ENCODE measurements at places on chromosomes 2 and 18.

GRCh38 chr2:59196491-59196890 is 955.4 kb upstream of the FANCL start:
- no peak for DNase-seq

GRCh38 chr2:62196278-62196901 is 475 bp downstream of the B3GNT2 start:
- DNase-seq: peak; percentile 53

- DNase-seq: no peak
Observed at GRCh38 chr2:98489971-98490962, 45.6 kb downstream of the INPP4A start.

DNA sequence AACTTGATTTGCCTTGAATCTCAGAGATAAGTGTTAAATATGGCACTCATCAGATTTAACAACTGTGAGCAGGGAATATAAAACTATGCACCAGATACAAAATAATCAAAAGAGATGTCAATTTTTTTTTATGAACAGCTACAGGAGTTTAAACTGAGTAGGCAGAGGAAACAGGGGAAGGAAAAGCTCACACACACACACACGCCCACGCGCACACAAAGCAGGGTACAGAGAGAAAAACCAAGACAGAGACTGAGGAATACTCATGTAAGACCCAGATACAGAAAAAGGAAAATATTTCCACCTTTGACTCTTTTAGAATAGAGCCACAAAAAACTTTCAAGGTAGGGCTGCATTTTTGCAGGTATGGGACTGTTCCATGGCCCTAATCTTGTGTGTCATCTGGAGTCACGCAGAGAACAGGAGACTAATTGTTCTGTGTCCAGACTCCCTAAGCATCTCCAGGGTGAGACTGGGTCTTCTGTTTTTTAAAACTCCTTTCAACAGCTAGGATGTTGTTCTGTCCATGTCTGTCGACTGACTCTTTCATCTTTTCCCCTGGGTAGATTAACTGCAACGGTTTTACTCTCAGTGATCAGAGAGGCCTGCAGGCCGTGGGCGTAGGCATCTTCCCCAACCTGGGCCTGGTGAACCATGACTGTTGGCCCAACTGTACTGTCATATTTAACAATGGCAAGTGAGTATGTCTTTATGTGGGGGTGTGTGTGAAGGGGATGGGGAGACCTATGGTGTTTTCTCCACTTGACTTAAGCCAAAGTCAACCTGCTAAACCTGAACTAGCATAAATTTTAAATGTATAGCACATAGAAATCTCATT is 23.0 kb downstream of the SMYD1 start:
- no peak for DNase-seq

- DNase-seq: no peak
Observed at GRCh38 chr2:206011795-206012194, 74.2 kb downstream of the INO80D start.

- no peak for DNase-seq
Observed at GRCh38 chr2:121491518-121491917, 39.2 kb upstream of the RNU4ATAC start.

GRCh38 chr2:235059161-235059560 is 107.3 kb downstream of the SH3BP4 start:
- DNase-seq: no peak

- no peak for DNase-seq
Observed at GRCh38 chr2:38122344-38122743, 46.4 kb upstream of the CYP1B1 start.

DNA sequence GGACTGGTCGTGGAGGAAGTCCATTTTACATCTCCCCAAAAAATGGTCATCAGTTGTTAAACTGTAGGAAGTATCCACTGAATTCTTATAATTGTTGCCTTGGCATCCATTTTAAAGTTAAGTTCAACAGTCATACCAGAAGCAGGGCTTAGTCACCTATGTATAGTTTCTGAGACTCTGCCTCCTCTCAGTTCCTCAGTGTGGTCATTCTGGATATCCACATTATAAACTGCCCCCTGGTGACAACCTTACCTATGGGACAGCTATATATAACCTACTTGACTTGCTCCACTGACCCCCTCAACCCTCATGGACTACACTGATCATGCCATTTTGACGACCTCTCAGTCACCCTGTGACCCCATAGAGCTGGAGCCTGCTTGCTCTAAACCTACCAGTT is 617.0 kb downstream of the LRP1B start:
- DNase-seq: no peak

- DNase-seq: no peak
Observed at GRCh38 chr2:212858496-212858895, 292.9 kb downstream of the IKZF2 start.

GRCh38 chr2:117957616-117958015 is 56.3 kb downstream of the CCDC93 start:
- DNase-seq: no peak

- no peak for DNase-seq
Observed at GRCh38 chr18:25503567-25504081, 151.7 kb upstream of the ZNF521 start.

DNA sequence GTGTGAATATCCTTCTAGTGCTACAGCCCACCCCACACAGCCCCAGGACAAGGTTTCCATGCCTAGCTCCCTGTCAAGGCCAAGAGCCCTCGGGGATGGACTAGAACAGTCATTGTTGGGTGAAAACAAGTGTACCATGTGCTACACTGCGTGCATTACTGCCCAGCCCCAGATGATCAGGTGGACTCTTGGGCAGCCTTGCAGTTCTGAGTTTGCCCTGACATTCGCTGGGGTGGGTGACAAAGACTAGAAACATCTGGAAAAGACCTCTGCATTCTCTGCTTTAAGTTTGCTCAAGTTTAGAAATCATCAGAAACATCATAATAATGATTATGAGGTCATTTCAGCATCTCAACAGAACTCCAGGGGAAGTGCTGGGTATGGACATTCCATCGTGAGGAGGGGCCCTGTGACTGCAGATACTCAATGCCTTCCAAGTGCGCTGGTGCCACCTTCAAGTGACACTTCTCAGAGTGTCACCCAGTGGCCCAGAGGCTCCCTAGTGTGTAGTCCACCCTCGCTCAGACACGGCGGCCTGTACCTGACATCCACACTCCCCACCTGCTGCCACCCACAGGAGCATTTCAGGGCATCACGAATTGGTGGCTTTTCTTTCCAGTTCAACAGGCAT is 5.3 kb upstream of the PXDN start:
- DNase-seq: no peak

GRCh38 chr2:88161446-88162244 is 8.5 kb upstream of the THNSL2 start:
- DNase-seq: no peak

DNA sequence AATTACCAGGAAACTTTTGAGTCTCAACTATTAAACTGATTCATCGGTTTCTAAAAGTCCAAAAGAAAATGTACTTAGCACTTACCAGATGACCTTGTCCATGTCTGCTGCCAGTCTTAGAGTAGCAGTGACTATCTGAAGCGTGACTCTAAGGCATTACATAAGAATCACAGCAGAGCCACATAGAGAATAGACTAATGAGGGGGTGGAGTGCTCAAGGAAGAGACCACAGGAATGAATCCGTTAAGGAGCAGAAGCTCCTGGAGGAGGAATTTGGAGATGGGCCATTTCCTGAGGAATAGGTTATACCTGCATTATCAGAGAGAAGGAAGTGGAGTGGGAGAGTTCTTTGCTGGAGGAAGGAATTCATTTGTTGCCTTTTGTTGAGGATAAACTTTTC is 116.0 kb downstream of the MAP3K20 start:
- DNase-seq: no peak

GRCh38 chr2:113164930-113165585 is 8.7 kb upstream of the PSD4 start:
- DNase-seq: no peak

- no peak for DNase-seq
Observed at GRCh38 chr2:229343661-229344060, 72.6 kb upstream of the PID1 start.

DNA sequence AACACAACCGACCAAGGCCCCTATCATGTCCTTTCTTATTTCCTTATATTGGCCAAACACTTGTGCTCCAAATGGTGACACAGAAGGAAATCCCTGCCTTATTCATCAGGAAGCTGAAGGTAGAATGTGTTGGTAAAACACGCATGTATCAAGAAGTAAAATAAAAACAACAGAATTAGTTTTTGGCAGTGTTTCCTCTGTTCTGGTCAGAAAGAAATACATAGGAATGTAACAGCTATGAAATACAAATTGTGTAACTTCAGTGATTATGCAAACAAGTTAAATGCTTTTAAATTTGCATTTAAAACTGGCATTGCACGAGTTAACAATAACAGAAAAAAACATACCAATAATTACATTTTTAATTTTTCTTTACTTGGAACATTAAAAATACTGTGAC is 19.3 kb downstream of the ST6GAL2 start:
- no peak for DNase-seq

GRCh38 chr2:205988274-205988673 is 97.7 kb downstream of the INO80D start:
- no peak for DNase-seq

DNA sequence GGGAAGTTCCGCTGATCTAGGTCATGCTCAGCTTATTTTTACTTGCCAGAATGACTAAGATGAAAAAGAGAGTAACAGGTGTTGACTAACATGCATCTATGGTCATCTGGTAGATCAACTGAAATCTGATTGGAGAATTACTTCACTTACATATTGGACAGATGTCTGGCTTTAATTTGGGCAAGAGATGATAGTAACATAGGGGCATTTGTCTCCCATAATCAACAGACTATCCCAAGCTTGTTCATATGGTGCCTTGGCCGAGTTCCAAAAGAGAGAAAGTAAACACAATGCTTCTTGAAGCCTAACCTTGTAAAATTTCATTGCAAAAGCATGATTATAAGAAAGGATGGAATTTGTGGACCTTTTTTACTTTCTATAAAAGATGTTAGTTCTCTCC is 503.7 kb downstream of the ADCYAP1 start:
- no peak for DNase-seq

DNA sequence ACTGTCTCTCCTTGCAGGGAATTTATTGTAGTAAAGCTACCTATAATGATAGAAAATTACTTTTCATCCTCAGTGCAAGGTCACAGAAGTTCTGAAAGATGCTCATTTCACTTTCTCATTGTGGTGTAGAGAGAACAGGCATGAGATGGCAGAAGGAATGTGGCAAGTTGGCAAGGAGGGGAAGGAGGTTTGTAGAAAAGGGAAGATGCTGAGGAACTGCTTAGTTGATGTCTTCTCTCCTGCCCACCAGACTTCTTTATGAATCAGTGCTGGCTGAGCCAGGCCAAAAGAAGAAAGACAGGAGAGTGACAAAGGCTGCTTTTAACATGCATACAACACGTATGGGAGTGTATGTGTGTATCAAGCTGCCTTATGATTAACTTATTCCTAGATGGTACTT is 164.4 kb downstream of the PRPF40A start:
- DNase-seq: no peak

DNA sequence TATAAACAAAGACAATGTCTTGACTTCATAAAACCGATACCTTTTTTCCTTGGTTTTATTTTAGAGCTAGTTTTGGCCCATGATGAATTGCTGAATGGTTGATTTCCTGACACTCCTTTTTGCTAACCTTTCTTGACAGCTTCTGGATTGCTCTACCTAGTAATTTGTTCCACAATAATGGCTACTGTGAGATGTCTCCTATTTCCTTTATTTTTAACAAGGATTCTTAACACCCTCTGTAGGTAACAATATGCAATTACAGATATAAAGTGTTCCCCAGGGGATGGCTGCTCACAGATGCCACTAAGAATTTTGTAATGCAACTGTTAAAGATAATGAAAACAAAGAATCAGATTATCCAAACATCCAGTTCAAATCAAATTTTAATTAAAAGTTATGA is 100.8 kb upstream of the ATP5MC3 start:
- DNase-seq: no peak

- no peak for DNase-seq
Observed at GRCh38 chr2:43465234-43465633, 130.6 kb downstream of the THADA start.

DNA sequence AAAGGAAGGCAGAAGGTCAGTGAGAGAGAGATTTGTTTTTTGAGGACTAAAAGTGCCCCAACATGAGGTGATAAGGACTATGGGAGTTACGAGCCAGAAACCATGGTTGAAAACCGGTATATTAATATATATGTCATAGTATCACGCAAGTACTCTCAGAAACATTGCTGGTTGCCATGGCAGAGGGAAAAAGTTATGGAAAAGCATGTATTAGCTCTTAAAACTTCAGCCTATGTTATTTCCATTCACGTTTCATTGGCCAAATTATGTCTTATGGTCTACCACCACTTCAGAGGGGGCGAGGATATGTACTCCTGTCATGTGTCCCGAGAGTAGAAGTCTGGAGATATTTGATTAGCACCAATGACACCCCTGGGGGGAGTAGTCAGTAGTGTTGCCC is 125.9 kb downstream of the LTBP1 start:
- DNase-seq: no peak

GRCh38 chr2:128598862-128599441 is 280.3 kb upstream of the HS6ST1 start:
- DNase-seq: no peak

DNA sequence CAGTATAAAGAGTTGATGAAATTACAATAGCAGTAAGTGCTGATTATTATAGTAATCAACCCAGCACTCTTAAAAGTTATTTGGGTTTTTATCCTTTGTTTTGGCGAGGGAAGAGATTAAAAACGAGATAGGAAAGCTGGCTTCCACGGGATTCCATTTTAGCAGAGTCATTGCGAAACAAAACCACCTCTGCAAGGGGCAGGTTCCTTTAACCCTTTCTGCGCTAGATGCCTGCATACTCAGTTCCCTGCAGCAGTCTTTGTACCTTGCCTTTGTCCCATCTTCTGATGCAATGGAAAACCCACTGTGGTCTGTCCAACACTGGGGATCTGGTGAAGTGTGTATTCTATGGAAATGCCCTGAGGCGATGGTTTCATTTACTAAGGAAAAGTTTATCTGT is 2.7 kb downstream of the YPEL5 start:
- DNase-seq: no peak

DNA sequence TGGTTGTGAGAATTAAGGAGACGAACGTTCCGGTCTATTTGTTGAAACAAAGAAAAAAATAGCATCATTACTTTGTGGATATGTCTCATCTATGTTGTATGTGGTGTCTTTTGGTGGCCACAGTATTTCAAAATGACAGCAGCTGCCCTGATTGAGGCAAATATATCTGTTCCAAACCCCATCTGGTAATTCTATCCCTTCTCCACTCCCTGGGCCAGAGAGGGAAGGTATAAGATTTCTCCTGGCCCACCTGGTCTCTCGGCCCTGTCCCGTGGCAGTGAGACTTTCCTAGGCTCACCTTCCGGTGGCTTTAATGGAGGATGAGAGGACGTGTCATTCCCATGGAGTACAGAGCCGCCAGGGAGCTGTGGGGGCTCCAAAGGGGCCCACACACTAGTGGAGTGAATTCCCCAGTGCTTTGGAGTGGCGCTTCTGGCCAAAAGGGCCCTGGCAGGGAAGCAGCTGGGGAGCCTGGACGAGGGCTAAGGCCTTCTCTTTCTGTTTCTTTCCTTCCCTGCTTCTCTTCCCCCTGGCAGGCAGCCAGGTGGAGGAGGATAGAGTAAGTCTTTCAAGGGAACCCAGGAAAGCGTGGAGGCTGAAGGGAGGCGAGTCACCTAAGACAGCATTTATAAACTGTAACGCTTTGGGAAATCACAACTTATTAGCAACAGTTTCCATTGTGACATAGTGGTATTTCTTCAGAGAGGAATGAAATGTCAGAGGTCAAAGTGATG is 5.6 kb downstream of the FOSL2 start:
- DNase-seq: no peak
